ENCODE measurements at places on chromosomes 16 and 17. TPM values are rescaled to one million over a fixed set of nuclear protein-coding genes. Genes with fewer than 3 reads are reported as not detected.

DNA sequence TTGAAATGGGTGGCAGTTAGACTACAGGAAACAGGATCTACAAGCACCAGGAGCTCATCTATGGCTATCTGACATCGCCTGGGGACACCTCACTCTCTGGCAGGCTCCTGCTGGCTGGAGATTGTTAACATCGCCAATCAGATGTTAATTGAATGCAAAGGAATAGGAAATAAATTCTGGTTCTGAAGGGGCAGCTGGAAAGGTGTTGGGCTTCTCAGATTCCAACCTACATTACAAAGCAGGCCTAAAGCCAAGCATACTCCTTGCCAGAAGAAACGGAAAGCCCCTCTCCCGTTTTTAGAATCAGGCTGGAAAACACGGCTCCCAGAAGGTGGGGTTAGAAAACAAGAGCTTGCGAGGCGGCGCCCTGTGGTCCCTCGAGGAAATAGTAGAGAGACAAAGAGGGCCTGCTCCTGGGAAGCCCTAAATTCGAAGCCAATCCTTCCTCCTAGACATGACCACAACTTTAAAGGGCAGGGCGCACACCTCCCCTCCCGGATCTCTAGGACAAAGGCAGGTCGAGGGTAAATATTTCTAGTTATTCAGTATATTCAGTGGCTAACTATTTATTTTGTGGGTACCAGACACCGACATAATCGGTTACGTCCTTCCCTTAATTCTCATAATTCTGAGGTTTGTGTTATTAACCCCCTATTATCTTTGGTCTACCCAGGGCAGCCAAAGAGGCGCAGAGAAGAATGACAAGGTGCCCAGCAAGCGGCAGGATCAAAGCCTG, 763 bp upstream of the TOM1L1 start:
- peak; percentile 65 for DNase-seq
- no peak overlapping the region for H3K27ac ChIP-seq
- H3K4me1 ChIP-seq, result peaks cover 16% of the 10 kb centered on the region
- peak overlapping the region; percentile 88 for H3K4me3 ChIP-seq
- H3K36me3 ChIP-seq, result peaks cover 4% of the 10 kb centered on the region

Gene TP53TG3B
- total RNA-seq, result not detected

DNA sequence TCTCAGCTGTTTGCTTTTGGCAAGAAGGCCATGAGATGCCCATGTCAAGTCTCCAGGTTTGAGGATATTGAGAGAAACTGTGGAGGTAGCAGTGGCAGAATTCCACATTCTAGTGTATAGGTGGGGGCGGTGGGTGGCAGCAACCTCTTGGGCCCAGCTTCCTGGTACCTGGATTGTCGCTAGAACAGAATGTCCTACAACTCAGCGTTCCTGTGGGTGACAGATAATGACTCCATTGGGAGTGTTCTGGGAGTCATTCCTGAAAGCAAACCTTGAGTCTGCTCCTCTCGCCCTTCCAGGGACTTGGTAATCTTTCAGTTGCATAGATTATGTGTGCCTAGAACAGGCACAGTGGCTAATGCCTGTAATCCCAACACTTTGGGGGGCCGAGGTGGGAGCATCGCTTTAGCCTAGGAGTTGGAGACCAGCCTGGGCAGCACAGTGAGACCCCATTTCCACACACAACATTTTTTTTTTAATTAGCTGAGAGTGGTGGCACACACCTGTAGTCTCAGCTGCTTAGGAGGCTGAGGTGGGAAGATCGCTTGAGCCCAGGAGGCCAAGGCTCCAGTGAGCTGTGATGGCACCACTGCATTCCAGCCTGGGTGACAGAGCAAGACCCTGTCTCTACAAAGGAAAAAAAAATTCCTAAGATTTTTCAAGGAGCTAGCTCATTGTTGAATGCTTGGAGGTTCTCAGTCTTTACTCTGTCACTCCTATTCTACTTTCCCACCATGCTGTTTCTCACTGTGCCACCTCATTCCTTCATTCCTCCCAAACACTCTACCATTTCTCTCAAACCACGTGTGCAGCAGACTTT, 37.9 kb upstream of the METTL16 start:
- no peak overlapping the region for H3K27ac ChIP-seq
- no peak overlapping the region for H3K4me3 ChIP-seq
- H3K27me3 ChIP-seq, result peaks cover 11% of the 10 kb centered on the region
- no peak for DNase-seq

- peak; percentile 84 for DNase-seq
- H3K27ac ChIP-seq, result no peak overlapping the region
- no peaks in the 10 kb centered on the region for H3K36me3 ChIP-seq
- peaks cover 3% of the 10 kb centered on the region for H3K27me3 ChIP-seq
- peaks cover 4% of the 10 kb centered on the region for H3K4me1 ChIP-seq
Observed at GRCh38 chr16:81261049-81261648, 22.7 kb downstream of the BCO1 start.

Gene STAC2
- total RNA-seq, result under 0.01 TPM

DNA sequence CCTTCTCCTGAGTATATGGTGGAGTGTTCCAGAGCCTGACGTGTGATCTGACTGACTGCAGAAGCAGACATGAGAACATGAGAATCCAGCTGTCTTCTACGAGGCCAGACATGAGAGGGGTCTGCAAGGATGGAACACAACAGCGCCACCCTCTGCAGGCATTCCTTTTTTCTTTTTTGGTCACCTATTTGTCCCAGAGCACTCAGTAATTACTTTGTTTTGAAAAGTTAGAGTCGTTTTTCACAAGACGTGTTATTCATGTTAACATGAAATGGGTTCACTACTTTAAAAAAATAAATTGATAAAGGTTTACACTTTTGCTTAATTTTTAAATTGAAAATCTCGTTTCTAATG, 43.8 kb upstream of the ATP2A3 start:
- no peaks in the 10 kb centered on the region for H3K4me1 ChIP-seq
- H3K27ac ChIP-seq, result no peak overlapping the region
- H3K36me3 ChIP-seq, result peaks cover 37% of the 10 kb centered on the region
- H3K4me3 ChIP-seq, result no peak overlapping the region
- peak; percentile 65 for DNase-seq

Gene FOXJ1
- total RNA-seq, result not detected

Gene GPR139
- not detected for total RNA-seq

DNA sequence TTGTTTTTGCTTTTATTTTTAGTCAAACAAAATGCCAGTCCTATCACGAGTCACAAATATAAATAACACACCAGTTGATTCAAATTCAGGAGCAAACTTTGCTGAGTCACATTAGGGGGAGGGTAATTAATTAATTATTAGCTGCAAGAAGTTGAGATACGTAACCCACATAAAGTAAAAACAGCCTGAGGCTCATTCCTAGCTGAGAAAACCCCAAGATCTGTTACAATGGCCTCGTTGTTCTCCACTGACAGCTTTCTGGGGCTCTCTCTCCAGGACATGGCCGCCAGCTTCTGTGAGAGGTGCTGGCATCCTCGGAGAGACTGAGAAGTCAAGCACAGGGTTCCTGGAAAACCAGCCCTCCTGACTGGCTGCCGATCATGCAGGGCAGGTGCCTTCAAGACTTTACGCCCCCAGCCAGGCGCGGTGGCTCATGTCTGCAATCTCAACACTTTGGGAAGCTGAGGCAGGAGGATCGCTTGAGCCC, 11.1 kb downstream of the RAB40B start:
- no peak overlapping the region for H3K4me3 ChIP-seq
- peak; percentile 17 for DNase-seq

DNA sequence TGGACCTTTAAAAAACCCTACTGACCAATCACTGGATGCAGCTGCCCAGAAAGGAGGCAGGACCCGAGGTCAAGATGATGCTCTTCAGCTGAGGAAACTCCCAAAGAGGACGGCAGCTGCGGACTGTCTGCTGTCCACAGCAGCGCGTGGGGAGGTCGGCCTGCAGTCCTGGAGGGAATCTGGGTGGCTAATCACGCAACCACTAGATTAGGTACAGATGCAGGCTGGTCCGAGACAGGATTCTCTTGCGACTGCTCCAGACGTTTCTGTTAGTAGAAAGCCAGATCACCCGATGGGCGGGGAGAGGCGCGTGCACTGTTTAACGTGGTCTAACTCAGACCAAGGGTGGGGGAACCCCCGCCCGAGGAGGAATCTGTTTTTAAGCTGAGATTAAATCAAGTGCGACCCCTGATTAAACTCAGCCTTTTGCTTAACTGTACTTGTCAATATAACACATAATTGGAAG, 8.8 kb downstream of the CTRB2 start:
- H3K27me3 ChIP-seq, result peaks cover 19% of the 10 kb centered on the region
- no peak overlapping the region for H3K27ac ChIP-seq
- H3K4me1 ChIP-seq, result peaks cover 9% of the 10 kb centered on the region
- DNase-seq, result peak; percentile 75
- no peaks in the 10 kb centered on the region for H3K36me3 ChIP-seq
- H3K4me3 ChIP-seq, result peak overlapping the region; percentile 58

Gene RPL23
- 821 TPM for total RNA-seq

Gene VASN
- 217 TPM for total RNA-seq

- H3K27me3 ChIP-seq, result no peaks in the 10 kb centered on the region
- H3K27ac ChIP-seq, result peak overlapping the region; percentile 100
- peaks cover 15% of the 10 kb centered on the region for H3K36me3 ChIP-seq
Observed at GRCh38 chr17:8154608-8155155, 2.5 kb upstream of the PER1 start.

Gene RPRML
- total RNA-seq, result not detected

DNA sequence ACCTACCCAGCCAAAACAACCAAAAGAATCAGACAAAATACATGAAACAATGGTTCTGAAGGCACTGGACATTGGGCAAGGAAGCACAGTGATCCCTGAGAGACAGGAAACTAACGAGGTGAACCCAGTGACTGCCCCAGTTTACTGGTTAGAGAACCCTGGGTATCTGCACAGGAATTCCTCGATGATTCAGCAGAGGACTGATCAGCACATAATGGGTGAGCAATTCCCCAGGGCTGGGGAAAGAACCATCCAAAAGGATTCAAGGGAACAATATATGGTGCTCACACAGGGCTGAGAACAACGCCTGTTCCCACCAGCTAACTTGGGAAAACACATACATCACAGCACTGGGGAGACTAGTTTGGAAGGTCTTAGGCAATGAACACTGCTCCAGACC, 167.2 kb downstream of the PARN start:
- no peak overlapping the region for H3K27ac ChIP-seq
- H3K4me1 ChIP-seq, result peaks cover 8% of the 10 kb centered on the region
- H3K4me3 ChIP-seq, result no peak overlapping the region
- peak; percentile 73 for DNase-seq
- no peaks in the 10 kb centered on the region for H3K27me3 ChIP-seq

Gene GRAP
- under 0.01 TPM for total RNA-seq

DNA sequence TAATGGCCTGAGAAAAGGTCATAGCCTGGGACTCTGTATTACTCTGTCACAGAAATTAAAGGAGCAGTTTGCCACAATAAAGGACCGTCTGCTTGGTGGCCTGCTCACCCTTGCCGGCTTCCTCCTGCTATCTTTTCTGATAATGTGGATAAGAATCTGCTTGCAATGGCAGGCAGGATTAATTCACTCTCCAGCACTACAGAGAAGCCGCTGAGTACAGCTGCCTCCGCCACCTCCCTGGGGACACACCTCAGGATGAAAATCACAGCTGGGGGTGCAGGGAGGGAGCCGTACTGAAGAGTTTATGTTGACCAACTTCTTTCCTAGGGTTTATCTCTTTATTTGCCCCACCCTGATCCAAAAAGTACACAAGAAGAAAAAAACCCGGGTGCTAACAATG, 245.9 kb upstream of the RPL38 start:
- no peaks in the 10 kb centered on the region for H3K27me3 ChIP-seq
- no peak overlapping the region for H3K4me3 ChIP-seq
- no peak for DNase-seq
- no peak overlapping the region for H3K27ac ChIP-seq
- H3K36me3 ChIP-seq, result no peaks in the 10 kb centered on the region

Gene CDH8
- total RNA-seq, result not detected

Gene SOX15
- 0.72 TPM for total RNA-seq

DNA sequence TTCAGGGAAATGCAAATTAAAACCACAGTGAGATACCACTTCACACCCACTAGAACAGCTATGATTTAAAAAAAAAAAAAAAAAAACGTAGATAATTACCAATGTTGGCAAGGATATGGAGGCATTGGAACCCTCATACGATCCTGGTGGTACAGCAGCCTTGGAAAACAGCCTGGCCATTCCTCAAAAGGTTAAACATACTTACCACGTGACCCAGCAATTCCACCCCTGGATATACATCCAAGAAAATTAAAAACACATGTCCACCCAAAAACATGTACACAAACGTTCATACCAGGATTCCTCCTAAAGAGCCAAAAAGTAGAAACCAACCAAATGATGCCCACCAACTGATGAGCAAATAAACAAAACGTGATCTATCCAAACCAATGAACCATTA, 68.1 kb downstream of the GAS7 start:
- no peak overlapping the region for H3K27ac ChIP-seq
- no peak overlapping the region for H3K4me3 ChIP-seq
- peaks cover 29% of the 10 kb centered on the region for H3K4me1 ChIP-seq
- DNase-seq, result no peak
- no peaks in the 10 kb centered on the region for H3K36me3 ChIP-seq

- H3K36me3 ChIP-seq, result no peaks in the 10 kb centered on the region
- H3K27me3 ChIP-seq, result no peaks in the 10 kb centered on the region
- peak; percentile 77 for DNase-seq
- H3K27ac ChIP-seq, result no peak overlapping the region
Observed at GRCh38 chr16:8864480-8865110, 4.2 kb downstream of the CARHSP1 start.

- H3K4me1 ChIP-seq, result peaks cover 59% of the 10 kb centered on the region
- H3K27me3 ChIP-seq, result no peaks in the 10 kb centered on the region
- peak overlapping the region; percentile 40 for H3K27ac ChIP-seq
- no peak overlapping the region for H3K4me3 ChIP-seq
Observed at GRCh38 chr16:70433458-70434103, 5.3 kb downstream of the ST3GAL2 start.

DNA sequence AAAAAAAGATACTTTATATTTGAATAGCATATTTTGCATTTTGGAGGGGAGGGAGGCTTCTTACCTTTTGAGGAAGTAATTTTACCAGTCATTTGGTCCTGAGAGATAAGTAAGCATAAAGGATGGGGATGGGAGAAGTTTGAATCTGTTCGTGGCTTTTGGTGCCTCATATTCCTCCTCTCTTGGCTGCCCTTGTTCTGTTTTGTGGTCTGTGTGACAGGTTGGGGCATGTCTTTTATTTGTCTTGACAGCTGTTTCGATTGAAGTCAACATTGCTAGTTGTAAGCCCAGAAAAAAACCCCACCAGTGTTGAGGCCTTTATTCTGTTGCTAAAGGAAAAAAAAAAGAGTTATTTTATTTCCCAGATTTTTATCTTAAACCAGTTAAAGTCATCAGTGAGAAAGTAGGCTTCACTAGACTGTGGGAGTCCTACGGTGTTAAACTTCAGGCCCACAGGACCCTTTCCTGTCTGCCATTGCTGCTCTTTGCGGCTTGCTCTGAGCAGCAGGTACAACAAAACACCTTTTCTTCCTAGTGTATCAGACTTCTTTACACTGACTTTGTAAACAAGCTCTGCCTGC, 11.4 kb downstream of the SLC7A6 start:
- peaks cover 55% of the 10 kb centered on the region for H3K36me3 ChIP-seq
- no peak for DNase-seq

Gene MPO
- under 0.01 TPM for total RNA-seq

Gene TMC8
- total RNA-seq, result not detected
